Upper lobe of right lung (tissue), 1 donor: ENCODE measurements at places on chromosomes 1 and 21.
A peak's percentile ranks its signal among the peaks of the same experiment; 100 is the strongest.

DNA sequence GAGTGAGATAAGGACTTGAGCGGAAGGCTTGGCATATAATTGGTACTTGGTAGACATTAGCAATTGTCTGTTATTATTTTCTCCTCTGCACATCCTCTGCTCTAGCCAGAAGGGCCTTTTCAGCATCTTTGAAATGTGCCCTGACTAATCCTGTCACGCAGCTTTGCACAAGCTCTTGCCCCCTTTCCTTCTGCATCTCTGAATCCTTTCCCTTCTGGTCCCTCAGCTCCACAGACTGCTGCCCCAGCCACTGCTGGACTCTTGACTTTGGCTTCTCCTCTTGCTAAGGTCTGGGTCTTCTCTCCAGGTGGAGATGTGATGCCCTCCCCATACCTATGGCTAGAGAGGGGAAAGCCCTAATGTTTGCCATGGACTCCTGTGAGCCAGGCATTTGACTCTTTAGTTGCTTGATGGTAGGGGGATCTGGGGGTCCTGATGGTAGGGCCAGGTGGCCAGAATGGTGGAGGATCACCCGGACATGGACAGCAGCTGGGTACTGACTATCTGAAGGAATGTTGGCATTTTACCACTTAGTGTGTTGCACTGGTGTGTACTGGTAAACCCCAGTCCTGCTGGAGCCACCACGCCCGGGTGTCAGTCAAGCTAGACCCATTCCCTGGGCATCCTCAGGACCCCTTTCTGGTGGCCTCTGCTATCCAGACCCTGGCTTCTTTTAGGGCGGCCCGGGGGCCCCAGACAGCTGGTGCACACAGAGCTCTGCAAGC, 4.4 kb downstream of the HPCA start:
- peak; percentile 40 for DNase-seq

- DNase-seq: no peak
These were observed 116.7 kb downstream of the FASLG start for GRCh38 chr1:172775606-172776005.

- no peak for DNase-seq
These were observed 129.9 kb downstream of the RERE start for GRCh38 chr1:8687538-8687937.

- no peak for DNase-seq
These were observed 533.7 kb upstream of the DAB1 start for GRCh38 chr1:57957576-57957975.

GRCh38 chr1:66331658-66332547, 202.1 kb upstream of the SGIP1 start:
- peak; percentile 74 for DNase-seq

DNA sequence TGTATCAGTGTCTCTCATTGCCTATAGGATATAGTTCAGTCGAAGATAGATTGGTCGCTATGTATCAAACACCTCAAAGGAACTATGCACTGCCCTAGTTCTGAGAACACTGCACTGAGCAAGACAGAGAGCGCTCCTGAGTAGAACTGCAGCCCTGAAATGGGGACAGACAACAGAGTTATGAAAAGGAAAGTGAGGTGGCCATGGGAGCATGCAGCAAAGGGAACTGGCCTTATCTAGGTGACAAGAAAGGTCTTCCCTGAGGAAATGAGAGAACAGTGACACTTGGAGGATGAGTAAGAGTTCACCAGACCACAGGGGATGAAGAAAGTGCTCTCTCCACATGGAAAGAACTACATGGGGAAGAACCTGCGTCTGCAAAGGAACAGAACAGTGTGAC, 7.5 kb upstream of the G0S2 start:
- DNase-seq: no peak

DNA sequence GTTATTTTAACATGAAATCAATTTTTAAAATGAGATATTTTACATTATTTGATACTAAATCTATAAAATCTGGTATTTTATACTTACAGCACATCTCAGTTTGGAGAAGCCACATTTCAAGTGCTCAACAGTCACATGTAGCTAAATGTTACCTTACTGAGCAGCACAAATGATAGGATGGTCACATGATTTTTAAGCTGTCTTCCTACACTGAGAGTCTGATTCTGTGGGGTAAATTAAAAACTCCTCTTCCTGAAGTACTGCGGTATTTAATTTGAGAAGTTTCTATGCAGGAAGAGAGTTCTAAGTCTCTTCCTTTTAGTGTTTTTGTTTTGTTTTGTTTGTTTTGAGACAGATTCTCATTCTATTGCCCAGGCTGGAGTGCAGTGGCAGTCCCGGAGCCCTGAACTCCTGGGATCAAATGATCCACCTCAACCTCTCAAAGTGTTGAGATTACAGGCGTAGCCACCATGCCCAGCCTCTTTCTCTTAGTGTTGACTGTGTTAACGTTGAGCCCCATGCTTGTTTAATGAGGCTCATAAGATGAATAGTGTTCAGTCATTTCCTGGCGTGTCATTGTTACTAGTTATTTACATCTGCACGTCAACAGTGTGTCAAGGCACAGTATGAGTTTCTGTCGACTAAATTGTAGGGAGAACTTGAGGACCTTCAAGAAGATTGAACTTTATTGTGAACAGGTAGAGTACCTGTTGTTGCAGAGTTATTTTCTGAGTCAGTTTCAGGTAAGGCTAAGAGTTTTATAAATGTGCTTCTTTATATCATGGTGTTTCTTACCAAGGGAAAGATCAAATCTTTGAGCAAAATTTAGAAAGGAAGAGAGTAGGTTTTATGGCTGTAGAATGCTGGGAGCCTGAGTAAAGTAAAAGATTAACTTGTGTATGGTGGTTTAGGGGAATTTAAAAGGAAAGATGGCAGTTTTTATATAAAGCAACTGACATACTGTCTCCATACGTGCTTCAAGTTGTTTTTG, 3.3 kb downstream of the CNST start:
- DNase-seq: no peak

DNA sequence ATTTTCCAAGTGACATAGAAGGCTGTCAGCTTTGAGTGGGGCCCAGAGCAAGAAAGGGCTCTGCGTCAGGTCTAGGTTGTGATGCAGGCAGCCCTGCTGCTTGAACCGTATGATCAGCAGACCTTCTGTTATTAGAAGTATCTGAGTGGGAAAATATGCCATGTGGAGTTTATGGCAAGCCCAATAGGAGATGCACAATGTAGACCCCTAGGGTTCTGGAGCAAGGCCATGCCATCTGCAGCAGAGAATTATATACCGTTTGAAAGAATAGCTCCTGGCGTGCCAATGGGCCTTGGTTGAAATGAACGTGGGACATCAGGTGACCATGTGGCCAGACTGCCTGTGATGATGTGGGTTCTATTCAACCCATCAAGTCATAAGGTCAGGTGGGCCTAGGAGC, 44.1 kb upstream of the ZBTB18 start:
- no peak for DNase-seq

DNA sequence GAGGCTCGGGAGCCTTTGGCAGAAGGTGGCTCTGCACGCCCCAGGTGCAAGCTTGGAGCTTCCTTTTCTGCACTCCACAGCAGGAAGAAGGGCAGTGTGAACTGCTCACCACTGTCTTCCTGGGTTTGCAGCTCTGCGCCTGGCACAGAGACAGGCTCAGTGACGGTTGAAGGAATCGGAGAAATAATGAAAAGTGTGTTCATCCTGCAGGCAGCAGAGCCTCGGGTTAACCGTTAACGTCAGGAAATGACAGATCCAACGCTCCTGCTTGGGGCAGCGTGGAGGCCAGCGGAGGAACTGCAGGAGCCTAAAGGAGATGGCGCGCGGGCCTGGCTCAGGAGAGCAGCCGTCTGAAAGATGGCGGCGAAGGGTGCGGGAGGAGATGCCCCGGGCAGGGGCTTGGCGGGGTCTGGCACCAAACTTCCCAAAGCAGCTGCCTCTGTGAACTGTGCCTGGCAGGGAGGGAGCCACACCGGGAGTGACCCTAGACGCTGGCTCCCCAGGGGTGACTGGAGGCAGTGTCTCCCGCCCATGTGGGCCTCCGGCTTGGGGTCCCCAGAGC, 10.9 kb upstream of the SAMD11 start:
- DNase-seq: peak; percentile 51

DNA sequence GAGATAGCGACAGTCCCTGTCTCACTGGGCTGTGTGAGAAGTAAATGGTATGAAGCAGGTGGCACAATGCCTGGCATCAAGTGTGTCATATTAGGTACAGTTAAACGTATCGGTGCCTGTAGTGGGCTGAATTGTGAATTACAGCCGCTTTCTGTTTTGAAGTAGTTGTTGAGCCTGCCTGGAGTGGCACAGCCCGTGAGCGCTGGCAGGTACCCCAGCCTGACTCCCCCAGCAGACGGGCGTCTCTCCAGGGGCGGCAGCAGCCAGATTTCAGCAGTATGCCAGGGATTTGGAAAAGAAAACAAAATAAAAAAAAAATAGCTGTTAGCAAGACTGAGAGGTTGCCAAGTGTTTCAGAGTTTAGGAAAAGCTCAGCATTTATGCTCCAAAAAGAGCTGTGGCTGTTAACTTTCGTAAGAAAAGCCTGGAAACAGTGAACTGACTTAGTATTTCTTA, 26.6 kb upstream of the GPR153 start:
- DNase-seq: no peak
